ENCODE measurements at places on chromosomes 3 and 15. TPM values are rescaled to one million over a fixed set of nuclear protein-coding genes. Genes with fewer than 3 reads are reported as not detected.

The FMN1 gene
- 0.74 TPM for total RNA-seq

The SCN11A gene
- 0.44 TPM for total RNA-seq

The GOLGA8O gene
- total RNA-seq, result 2.8 TPM

- DNase-seq, result no peak
Measured at GRCh38 chr3:52507359-52507758, 12.2 kb downstream of the STAB1 start.

- DNase-seq, result no peak
Measured at GRCh38 chr3:57118254-57118653, 46.9 kb downstream of the IL17RD start.

GRCh38 chr3:107206141-107206540 is 171.1 kb upstream of the CCDC54 start:
- DNase-seq, result peak; percentile 7

DNA sequence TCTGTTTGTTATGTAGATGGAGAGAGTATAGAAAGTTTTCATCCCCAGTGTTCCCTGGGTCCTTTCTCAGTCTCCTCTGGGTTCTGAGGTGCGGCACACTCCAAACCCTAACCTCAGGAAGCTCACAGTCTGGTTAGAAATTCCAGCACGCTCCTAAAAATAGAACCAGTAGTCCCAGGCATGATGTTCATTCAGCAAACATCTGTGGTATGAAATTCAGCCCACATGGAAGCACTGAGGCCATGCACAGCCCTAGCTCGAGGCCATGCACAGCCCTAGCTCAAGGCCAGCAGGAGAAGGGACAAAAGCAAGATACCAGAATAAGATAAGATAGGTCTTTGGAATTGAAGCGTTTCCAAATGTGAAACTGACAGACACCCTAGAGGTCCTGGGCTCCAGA is 82.3 kb upstream of the OXTR start:
- no peak for DNase-seq

- DNase-seq, result no peak
Measured at GRCh38 chr3:197270558-197271317, 27.7 kb downstream of the DLG1 start.

GRCh38 chr15:44207643-44208042 is 12.6 kb upstream of the FRMD5 start:
- no peak for DNase-seq

- no peak for DNase-seq
Measured at GRCh38 chr3:114499976-114500375, 206.1 kb downstream of the TIGIT start.

DNA sequence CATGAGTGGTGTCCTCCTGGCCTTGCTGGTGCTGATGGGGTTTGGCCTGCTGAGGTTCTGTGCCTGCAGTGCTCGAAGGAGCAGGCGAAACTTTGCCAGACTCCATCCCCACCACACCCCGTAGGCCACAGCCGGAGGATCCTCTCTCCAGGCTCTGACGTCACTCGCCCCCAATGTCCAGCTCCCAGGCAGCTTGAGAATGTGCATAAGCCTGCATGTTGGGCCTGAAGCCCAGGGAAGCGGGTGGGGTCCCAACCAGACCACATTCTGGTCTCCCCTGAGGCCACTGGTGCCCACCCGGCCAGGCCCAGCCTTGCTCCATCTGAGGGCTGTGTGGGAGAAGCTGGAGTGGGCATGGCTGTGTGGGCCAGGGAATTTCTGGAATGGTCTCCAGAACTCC is 109.8 kb downstream of the ASB7 start:
- DNase-seq, result no peak

DNA sequence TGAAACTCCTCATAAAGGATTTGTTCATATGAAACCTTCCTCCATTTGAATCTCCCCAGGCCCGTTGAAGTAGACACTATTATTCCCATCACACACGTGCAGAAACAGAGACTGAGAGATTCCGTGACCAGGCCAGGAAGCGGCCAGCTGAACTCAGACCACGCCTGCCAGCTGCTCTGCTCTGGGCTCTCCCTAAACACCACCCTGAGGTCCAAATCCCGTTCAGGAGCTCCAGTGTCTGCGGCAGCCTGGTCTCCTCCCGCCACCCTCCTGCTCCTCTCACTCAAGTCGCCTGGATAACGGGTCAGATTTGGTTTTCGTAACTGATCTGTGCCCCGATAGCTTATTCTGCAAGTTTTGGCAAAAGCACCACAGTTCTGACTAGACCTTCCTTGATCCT is 53.6 kb upstream of the SNRPA1 start:
- no peak for DNase-seq

- no peak for DNase-seq
Measured at GRCh38 chr3:107441617-107442016, 64.4 kb downstream of the CCDC54 start.

DNA sequence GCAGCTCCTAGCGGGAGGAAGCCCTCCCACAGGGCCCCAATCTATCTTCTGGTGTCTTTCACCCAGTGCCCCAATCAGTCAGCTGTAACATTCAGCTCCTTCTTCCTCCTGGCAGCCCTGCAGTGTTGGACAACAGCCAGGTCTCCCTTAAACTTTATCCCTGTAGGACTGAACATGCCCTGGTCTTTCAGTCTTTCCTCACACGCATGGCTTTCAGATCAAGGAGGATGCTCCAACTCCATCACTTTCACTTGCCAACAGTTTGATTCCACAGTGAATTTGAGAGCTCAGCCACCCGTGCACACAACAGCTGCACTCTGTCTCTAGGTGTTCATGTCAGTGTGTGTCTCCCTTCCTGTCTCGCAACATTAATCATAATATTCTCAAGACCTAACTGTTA is 28.5 kb upstream of the LRRC34 start:
- no peak for DNase-seq

DNA sequence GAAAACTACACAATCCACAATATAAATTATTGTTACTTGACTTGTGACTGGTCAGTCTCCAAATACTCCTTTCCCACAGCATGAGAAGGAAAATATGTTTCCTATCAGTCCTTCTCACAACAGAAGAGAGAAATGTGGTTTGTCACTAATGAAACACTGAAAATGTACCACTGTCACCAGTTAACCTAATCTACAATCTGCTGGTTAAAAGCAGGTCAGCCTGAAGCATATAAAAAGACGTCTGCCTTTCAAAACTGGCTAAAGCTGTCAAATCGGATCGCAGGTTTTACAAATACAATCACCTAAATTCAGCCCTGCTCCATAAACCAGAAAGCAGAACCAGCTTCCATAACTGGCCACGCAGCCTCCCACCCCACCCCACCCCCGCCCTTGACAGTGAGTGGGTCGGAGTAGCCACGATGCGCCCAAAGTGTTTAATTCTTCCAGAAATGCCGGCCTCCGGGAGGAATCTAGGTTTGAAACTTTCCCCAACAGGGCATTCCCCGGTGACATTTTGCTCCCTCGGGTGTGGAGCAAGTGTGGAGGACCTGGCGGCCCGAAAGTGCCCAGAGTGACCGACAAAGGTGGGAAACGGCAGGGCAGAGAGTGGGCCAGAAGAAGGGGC is 682 bp downstream of the ETFA start:
- DNase-seq, result no peak

GRCh38 chr3:33075995-33076394 is 21.0 kb downstream of the GLB1 start:
- no peak for DNase-seq

DNA sequence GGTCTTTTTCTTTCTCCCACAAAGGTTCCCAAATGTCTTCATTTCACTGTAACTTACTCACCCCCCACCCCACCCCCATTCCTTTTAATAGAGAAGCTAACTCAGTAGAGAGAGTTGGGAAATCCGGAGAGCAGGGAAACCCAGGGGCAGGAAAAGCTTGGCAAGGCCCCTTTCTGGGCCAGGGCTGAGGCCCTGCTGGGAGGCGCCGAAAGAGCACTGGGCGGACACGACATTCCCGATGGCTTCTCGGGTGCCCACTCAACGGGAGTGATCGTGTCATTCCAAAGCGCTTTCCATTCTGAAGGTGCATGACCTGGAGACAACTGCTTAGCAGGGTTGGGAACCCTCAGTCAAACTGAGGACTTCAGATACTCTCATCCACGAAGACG is 1.6 kb upstream of the DALRD3 start:
- no peak for DNase-seq

DNA sequence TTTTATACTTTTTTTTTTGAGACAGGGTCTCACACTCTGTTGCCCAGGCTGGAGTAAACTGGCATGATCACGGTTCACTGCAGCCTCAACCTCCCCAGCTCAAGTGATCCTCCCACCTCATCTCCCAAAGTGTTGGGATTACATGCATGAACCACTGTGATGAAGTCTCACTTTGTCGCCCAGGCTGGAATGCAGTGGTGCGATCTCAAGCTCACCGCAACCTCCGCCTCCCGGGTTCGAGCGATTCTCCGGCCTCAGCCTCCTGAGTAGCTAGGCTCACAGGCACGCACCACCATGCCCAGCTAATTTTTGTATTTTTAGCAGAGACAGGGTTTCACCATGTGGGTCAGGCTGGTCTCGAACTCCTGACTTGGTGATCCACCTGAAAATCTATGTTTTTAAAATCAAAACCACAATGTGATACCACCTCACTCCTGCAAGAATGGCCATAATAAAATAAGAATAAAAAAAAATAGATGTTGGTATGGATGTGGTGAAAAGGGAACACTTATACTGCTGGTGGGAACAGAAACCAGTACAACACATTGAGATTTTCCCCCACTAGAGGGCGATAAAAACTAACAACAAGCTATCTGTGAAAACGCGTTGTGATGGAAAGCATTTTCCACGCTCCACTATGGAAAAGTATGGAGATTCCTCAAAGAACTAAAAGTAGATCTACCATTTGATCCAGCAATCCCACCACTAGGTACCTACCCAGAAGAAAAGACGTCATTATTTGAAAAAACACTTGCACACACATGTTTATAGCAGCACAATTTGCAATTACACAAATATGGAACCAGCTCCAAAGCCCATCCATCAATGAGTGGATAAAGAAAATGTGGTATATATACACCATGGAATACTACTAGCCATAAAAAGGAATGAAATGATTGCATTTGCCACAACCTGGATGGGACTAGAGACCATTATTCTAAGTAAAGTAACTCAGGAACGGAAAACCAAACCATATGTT is 26.8 kb upstream of the OCA2 start:
- DNase-seq, result no peak

GRCh38 chr3:191030491-191030890 is 168.0 kb upstream of the GMNC start:
- DNase-seq, result no peak

Data from activated T-cell treated with anti-CD3 and anti-CD28 coated beads, Interleukin-2, amount 50 U/mL, for 72 hours (primary cell).